A549 treated with GW870086 at 1 μM for 4 hours (cell line): ENCODE measurements at places on chromosomes 11 and 22. TPM values are rescaled to one million over a fixed set of nuclear protein-coding genes. Genes with fewer than 3 reads are reported as not detected.

Gene THY1
- 8.9 to 17.2 TPM (median 13.7 TPM) in 5 replicates for total RNA-seq

Gene OR52K2
- not detected in 5 replicates for total RNA-seq

Gene HBB
- total RNA-seq: not detected in 5 replicates

Gene RBX1
- 54.2 to 56.0 TPM (median 54.7 TPM) in 5 replicates for total RNA-seq

Gene SDF2L1
- total RNA-seq: 39.4 to 56.4 TPM (median 53.2 TPM) in 5 replicates

Gene MS4A3
- not detected in 5 replicates for total RNA-seq

Gene C11orf87
- 0.07 TPM in 1 of 5 replicates, not detected in the others for total RNA-seq

Gene DEUP1
- not detected in 5 replicates for total RNA-seq

Gene PNPLA2
- 36.8 to 63.3 TPM (median 53.7 TPM) in 5 replicates for total RNA-seq

Gene APOBEC3B
- total RNA-seq: 26.1 to 31.0 TPM (median 29.1 TPM) in 5 replicates

Gene MIAT
- total RNA-seq: 0.22 to 0.32 TPM (median 0.23 TPM) in 5 replicates

Gene OR4P4
- not detected in 5 replicates for total RNA-seq

Gene PRAME
- total RNA-seq: 88.1 to 103 TPM (median 99.3 TPM) in 5 replicates

Gene PAMR1
- not detected in 5 replicates for total RNA-seq

Gene ALDH3B2
- not detected in 5 replicates for total RNA-seq

Gene TRIM29
- total RNA-seq: 22.2 to 27.2 TPM (median 23.8 TPM) in 5 replicates

Gene SPON1
- not detected in 5 replicates for total RNA-seq

Gene XRRA1
- 4.4 to 6.1 TPM (median 5.4 TPM) in 5 replicates for total RNA-seq
